Aorta (tissue), 5 donors: ENCODE measurements at places on chromosomes 1 and 21. TPM values are rescaled to one million over a fixed set of nuclear protein-coding genes. Genes with fewer than 3 reads are reported as not detected.

The CHODL gene
- total RNA-seq, result 2.3 TPM

DNA sequence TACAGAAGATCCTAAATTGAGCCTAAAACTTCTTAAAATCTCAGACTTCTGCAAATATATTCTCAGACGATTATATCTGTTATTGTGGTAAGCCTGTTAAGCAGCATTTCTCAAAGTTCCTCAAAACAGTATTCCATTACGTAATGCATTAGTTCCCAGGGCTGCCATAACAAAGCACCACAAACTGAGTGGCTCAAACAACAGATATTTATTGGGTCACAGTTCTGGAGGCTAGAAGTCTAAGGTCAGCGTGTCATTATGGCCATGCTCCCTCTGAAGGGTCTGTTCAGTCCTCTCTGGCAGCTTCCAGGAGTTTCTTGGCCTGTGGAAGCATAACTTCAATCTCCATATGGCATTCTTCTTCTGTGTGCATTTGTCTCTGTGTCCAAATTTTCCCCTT lies 103.5 kb upstream of the ST6GALNAC5 start:
- no peak for DNase-seq

The TSPAN1 gene
- total RNA-seq, result 3.2 TPM

GRCh38 chr1:247387096-247387495 lies 28.9 kb upstream of the NLRP3 start:
- no peak for DNase-seq

DNA sequence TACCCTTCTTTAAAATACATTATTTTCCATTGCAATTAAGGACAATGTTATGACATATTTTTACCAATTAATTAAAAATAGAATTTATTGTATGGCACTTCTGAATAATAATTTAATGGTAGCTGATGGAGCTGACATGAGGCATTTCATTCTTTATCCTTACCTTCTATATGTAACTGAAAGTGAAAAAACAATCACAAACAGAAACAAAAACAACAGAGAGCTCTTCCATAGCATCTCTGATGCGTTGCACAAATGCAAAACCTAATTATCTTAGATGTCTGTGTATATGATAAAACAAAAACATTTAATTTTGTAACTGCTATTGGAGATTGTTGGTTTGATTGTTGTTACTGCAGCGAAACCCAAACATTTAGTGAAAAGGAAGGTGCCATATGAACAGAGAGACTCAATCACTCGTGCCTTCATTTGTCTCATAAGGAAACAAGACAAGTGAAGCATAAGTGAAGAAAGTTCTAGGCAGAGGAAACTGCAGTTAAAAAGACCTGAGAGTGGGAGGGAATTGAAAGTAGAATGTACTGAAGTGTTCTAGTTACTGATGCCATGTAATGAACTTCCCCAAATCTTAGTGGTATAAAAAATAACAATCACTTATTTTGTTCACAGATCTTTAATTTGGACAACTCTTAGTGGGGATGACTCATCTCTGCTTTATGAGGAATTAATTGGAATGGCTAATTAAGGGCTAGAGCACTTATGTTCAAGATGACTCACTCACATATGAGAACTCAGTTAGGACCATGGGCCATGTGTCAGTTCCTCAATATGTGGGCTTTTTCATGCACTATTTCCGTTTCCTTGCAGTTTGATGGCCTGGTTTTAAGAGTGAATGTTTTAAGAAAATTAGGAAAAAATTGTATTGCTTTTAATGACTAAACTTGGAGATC lies 245.0 kb upstream of the OLFM3 start:
- no peak for DNase-seq

GRCh38 chr1:100304921-100305320 lies 38.9 kb downstream of the RTCA start:
- no peak for DNase-seq

- peak; percentile 81 for DNase-seq
These were observed 27.3 kb upstream of the EVA1B start for GRCh38 chr1:36350659-36351226.

DNA sequence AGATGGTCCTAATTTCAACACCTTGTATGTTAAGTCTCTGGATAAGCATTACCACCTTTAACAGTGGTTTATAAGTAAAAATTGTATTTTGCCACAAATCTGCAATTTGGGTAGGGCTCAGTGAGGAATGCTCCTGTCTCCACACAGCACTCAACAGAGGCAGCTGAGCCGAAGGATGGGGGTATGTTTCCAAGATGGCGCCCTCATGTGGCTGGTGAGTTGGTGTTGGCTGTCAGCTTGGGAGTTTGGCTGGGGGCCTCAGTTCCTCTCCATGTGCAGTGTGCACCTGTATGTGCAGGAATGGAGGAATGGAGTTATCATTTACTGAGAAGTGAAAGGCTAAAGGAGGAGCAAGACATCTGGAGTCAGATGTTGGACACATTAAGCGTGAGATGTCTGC lies 136.8 kb downstream of the GABPA start:
- no peak for DNase-seq

The PDE4B gene
- 24.5 TPM for total RNA-seq

The ARV1 gene
- total RNA-seq, result 12.2 TPM

DNA sequence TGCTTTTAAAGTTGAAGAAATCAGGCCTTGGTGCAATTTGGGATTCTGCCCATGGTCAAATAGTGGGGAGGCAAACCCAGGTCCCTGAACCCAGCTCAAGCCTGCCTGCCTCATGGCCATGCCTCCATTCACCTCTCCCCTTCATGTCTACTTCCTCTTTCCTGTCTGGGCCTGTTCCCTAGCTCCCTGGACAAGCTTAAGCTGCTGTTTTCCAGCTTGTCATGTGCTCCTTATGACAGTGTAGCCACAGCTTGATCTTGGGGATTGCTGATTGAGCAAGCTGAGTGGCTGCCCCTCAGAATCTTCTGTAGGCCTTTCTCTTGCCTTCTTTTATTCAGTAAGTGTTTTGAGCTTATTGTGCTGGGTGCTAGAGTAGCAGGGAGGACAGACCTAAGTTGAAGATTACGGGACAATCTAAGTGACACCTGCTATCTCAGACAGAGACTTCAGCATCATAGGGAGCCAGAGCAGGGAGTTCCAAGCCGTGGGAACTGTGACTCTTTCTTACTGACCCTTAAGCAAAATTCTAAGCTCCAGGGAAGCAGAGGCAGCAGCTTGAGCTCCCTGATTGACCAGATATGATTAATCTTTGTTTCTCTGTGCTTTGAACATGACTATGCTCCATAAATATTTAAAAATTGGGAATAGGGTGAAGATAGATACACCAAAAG lies 520 bp upstream of the MR1 start:
- DNase-seq, result peak; percentile 64

The FAF1 gene
- 54.7 TPM for total RNA-seq

- no peak for DNase-seq
These were observed 244.5 kb downstream of the GPR52 start for GRCh38 chr1:174692313-174692712.

DNA sequence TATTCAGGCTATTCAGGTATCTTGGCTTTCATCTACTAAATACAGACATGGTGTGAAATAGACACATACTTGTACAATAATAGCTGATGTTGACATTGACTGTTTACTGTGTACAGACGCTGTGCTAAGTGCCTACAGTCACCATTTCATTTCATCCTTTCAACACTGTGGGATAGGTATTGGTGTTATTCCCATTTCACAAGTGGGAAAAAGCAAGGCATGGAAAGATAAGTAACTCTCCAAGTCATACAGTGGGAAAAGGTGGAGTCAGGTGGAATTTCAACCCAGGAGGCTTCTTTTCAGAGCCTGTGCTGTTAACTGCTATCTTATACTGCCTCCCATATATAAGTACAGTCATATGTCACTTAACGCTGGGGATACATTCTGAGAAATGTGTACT lies 49.6 kb upstream of the ATP1A1 start:
- DNase-seq, result no peak

GRCh38 chr21:36082237-36082664 lies 12.4 kb downstream of the CBR1 start:
- no peak for DNase-seq

The GJB3 gene
- 0.21 TPM for total RNA-seq

DNA sequence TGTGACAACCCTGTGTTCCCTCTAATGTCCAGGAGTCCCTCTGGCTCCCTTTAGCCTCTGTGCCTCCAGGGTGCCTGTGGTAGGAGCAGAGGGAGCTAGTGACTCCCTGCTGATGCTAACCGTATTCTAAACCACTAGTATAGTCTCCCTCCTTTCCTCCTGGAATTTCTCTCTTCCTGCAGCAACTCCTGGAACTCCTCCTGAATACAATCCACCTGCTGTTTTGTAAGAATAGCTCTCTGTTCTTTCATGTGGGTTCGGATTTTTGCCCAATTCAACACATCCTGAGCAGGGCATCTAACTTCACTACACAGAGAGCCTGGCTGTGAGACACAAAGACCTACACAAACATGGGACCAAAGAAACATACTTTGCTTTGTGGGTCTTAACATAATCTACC lies 107.9 kb downstream of the RUNX1 start:
- DNase-seq, result no peak

DNA sequence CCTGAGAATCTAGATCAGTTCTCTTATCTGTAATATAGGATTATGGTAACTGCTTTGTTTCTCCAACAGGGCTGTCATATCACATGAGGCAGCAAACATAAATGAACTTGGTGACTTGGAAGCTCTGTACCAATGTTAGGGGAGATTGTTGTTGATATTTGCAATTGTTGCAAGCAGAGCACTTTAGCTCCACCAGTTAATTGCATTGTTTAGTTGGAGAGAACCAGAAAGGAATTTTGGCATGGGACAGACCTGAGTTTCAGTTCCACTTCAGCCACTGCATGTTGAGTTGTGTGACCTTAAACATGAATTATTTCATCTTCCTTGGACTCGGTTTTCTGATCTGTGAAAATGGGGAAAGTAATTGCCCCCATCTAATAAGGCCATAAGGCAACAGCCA lies 142.3 kb upstream of the JUN start:
- DNase-seq, result no peak

- DNase-seq, result no peak
These were observed 23.3 kb upstream of the TNNI1 start for GRCh38 chr1:201444792-201445191.

The FNDC10 gene
- 3.0 TPM for total RNA-seq

DNA sequence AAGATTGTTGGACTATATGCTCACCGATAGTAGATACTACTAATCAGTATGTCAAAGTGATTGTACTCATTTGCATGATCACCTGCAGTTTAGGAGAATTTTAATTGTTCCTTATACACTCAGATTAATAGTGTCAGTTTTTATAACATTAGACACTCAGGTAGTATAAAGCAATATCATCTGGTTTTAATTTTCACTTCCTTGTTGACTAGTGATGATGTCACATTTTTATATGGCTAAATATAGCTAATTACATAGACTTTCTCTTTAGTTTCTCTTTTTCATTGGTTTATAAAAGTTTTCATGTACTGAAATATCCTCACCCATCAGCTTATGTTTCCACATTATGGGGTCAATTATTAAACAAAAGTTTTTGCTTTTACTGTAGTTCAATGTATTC lies 1332.4 kb upstream of the ADGRL2 start:
- no peak for DNase-seq
